ENCODE measurements at places on chromosomes 5 and 9.
A peak's percentile ranks its signal among the peaks of the same experiment; 100 is the strongest.

- no peak for DNase-seq
Observed at GRCh38 chr5:58060996-58061395, 398.9 kb downstream of the PLK2 start.

GRCh38 chr9:134459164-134459563, 132.9 kb downstream of the RXRA start:
- no peak for DNase-seq

DNA sequence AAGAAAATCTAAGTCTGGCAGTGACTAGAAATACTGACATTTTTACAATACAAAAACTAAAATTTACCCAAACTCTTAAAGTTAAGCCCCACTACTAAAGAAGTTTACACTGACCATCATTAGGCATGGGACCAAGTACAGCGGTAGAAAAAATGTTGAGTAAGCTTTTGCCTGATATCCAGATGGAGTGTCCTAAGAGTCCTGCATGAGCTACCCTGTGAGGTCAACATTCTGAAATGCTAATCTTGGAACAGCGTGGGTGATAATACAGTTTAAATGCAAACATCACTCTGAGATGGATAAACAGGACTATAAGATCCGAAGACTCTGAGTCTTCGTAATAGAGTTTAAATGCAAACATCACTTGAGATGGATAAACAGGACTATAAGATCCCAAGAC, 189.7 kb downstream of the DCP2 start:
- DNase-seq: no peak

- no peak for DNase-seq
Observed at GRCh38 chr5:152288917-152289595, 116.0 kb downstream of the NMUR2 start.

DNA sequence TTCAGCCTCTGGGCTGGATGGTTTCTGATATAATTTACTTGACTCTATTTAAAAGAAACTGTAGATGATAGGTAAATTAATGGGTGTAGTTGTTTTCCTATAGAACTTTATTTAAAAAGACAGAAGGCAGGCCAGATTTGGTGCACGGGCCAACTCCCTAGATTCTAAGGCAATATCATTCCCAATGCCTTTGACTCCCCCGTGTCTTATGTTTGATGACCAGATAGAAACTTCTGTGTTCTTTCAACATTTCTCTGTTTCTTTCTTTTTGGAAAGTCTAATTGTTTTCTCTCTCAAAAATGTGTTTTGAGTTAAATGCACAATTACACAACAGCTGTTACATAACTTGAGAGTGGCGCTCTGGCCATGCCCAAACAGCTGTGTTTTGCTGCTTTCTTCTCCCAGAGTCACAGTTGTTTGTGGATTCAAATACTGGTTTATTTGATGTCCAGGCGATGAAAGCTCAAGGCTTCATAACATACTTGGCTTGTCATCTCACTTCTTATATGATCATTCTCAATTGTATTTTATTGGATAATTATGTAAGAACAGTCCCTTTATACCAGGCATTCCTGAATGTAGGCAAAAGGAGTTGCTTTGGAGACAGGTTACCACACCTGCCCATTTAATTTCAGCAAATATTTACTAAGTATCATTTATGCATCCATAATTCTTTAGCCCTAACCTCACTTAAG, 1.7 kb upstream of the ALDH1A1 start:
- DNase-seq: no peak

DNA sequence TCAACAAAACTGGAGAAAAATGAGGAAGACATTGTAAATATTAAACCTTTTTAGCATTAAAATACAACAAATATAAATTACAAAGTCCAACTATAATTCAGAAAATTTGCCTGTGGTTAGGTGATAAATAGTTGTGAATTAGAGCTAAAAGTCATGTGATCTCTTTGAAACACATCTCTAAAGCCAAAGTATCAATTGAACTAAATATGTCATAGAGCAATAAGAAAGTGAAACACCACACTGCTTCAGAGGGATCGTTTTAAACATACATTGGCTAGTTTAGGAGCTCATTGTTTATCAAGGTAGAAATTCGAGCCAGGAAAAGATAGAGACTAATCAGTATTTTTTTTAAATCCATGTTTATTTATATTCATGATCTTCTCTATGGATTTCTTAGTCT, 606.3 kb upstream of the ITGA1 start:
- DNase-seq: no peak

DNA sequence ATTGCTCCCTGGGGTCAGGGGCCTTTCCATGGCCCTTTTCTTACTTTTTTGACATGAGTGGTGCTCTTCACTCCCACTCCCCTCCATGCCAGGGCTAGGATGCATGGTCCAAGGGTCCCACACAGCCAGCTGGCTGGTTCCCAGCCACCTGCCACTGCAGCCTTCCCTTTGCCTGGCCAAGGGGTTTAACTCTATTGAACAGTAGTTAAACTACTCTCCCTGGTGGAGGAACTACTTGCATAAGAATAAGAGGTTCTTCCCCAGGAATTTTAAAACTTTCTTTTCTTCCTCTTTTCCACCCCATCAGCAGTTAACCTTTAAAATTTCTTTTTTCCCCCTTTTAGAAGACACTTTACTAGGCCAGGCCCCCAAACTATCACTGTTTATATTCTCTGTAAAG, 1532.8 kb upstream of the ACO1 start:
- no peak for DNase-seq

DNA sequence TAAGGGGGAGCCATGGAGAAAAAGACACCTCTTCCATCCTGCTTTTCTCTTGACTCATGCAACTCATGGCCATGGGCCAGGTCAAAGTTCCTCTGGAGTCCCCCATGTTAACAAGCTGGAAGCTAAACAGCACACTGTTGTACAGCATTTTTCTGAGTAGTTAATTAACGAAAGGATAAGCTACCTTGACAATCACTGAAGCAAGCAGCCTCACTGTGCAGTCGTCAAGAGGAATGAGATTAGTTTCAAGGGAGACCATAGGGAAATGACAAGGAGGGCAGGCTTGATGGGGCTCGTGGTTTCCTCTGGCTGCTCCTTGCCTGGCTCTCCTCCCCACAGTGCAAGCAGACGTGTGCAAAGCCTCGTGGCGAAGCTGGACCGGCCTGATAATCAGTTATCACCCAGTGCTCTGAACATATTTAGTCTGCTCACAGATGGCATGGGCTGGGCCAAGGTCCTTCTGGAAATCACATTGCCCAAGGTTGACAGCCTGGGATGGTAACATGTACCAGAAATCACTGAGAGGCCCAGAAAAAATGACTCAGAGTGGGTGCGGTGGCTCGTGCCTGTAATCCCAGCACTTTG, 209.5 kb downstream of the SLIT3 start:
- peak; percentile 60 for DNase-seq

DNA sequence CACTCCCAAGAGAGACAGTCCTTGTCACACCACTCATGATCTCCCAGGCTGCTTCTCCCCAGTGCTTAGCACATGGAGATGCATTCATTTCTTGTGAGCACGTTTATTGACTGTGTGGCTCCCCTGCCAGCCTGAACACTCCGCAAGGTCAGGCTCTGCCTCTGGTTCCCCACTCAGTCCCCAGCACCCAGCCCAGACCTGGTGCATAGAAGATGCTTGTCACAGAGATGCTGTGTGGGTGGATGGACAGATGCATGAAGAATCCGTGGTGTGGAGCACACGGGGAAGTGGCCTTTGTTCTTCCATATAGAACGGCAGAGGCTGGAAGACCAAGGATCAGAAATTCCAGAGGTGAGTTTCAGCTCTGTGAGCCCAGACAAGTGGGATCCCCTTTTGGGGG, 13.8 kb upstream of the CRB2 start:
- DNase-seq: no peak
